ENCODE measurements at places on chromosomes 7 and 10.

DNA sequence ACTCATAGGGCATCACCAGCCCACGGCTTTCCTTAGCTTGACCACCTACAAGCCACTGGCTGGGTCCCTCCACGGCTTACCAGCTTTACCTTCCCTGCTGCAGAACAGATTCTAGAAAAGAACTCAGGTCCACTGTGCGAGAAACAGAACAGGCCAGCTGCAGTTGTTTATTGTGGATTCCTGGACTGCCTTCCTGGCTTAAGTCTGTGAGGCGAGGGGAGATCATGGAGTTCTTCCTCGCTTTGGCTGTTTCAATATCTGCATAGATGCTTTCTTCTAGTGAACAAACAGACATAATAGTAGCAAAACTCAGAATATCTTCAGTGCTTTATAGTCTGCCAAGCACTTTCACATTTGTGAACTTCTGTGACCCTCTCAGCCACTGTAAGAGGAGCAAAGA is 162.9 kb upstream of the HABP2 start:
- DNase-seq = no peak

DNA sequence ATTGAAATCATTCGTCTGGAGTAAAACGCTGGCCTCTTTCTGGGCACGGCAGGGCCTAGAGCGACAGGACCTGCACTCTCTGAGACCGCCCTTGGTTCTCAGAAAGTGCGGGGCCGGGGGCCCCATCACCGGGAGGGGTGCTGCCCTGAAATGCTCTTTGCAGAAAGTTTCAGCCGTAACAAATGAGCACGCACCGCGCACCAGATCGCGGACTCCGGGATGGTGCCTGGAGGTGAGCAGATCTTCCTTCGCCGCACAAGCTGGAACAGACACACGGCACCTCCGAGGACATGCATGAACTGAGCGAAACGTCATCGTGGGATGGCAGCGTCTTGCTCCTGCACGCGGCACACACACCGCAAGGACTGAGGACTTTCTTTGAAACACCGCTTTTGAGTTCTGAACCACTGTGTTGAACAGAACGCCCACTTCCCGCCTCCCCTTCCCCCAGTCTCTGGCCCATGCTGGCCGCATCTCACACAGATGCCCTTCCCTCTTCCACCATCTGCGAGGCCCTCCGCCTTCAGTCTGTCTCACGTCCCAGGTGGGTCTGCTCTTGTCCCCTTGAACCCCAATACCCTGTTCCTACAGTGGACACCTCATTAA is 538.7 kb upstream of the MGMT start:
- no peak for DNase-seq

DNA sequence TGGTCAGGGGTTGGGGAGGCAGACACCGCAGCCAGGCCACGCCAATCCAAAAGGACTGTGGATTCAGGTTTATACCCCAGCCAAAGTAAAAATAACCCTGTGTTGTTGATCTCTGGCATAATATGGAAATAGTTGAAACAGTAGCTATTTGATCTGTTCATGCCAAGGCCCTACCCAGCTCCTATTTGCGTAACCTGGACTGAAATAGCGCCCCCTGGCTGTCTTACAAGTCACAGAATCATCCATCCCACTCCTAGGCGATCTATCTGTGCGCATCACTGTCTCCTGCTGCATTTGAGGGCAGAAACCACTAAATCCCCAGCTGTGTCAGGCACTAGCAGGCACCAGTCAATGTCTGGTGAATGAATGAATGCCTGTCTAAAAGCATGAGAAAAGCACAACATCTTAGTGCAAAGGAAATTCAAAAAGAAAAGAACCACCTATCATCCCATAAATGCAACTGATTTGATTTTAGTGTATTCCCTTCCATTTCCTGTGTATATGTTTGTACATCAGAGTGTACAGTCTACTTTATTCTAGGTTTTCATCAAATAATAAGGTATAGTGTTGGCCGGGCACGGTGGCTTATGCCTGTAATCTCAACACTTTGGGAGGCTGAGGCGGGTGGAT is 160.0 kb downstream of the SLIT1 start:
- DNase-seq = peak; percentile 80

GRCh38 chr7:138892006-138892630 is 89.1 kb downstream of the KIAA1549 start:
- no peak for DNase-seq

DNA sequence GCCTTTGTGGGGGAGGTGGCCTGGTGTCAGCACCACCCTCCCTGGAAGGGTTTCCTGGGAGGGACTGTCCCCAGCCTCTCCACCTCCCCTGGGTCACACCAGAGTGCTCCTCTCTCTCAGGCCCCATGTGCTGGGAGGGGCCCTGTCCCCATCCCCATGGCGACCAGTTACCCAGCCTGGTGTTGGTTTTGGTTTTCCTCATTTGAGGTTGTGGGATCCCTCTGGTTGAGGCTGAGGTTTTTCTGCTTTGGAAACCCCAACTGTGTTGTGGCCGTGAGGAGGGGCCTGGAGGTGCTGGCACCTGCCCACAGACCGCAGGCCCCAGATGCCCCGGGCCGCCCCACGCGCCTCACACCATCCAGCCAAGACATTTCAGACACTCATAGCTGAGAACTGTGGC is 106.3 kb downstream of the GRK5 start:
- peak; percentile 85 for DNase-seq

DNA sequence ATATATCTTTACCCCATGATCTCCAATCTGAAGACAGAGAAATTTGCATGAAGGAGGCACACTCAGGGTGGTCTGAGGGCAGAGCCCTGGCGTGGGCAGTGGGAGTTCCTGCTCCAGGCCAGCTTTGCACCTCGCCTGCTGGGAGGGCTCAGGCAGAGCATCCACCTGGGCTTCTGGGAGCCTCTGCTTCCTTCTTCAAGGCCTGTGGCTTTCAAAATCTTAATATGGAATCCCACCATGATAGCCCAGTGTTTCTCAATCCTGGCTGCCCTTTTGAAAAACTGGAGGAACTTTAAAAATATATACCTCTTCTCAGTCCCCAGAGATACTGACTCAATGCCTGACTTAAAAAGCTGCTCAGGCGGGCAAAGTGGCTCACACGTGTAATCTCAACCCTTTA is 36.7 kb upstream of the PSAP start:
- no peak for DNase-seq

DNA sequence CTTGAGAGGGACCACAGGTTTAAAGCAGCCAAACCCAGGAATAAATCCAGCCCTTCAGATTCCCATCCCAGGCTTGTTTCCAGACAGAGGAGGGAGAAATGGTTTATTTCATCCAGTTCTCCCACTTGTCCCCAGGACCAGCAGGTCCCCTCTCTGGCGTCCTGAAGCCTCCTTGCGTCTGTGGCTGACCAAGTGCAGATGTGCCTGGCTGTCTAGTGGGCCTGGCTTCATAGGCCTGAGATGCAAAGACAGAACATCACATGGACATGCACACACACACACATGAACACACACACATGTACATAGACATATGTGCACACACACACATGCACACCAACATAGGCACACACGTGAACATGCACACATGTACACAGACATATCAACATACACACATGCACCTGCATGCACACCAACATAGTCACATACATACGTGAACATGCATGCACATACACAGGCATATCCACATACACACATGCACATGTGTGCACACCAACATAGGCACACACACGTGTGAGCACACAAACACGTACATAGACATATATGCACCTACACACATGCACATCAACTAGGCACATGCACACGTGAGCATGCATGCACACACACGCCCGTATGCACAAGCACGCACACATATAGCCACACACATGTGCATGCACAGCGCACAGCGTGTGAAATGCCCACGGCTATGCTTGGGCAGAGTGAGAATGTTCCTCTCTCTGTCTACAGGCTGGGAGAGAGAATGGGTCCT is 10.7 kb downstream of the FOXL3 start:
- no peak for DNase-seq

GRCh38 chr7:122136078-122136477 is 8.0 kb downstream of the AASS start:
- no peak for DNase-seq

- DNase-seq = no peak
Observed at GRCh38 chr7:30681815-30682211, 443 bp downstream of the CRHR2 start.

GRCh38 chr7:138887872-138888656 is 90.1 kb upstream of the ATP6V0A4 start:
- DNase-seq = no peak

DNA sequence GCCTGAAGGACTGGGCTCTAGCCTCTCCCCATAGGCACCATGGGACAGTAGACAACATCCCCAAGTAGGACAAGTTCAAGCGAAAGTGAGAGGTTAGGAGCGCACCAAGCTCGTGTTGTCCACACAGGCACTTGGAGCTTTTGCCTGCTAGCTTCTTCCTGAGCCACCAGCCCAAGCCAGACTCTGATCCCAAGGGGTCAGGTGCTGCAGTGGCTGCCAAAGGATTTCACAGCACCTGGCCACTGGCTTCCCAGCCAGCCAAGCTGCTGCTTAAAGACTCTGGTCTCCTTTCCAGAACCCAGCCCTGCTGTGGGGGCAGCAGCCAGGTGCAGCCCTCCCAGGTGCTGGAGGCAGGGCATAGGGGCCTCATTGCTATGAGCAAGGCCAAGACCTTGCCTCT is 33.0 kb upstream of the UNC5B start:
- DNase-seq = no peak
